ENCODE measurements at places on chromosomes 6 and 20.
A peak's percentile ranks its signal among the peaks of the same experiment; 100 is the strongest.

GRCh38 chr20:40634891-40635290 is 54.1 kb downstream of the MAFB start:
- DNase-seq: no peak

GRCh38 chr6:20335872-20336271 is 65.8 kb upstream of the E2F3 start:
- DNase-seq: no peak

DNA sequence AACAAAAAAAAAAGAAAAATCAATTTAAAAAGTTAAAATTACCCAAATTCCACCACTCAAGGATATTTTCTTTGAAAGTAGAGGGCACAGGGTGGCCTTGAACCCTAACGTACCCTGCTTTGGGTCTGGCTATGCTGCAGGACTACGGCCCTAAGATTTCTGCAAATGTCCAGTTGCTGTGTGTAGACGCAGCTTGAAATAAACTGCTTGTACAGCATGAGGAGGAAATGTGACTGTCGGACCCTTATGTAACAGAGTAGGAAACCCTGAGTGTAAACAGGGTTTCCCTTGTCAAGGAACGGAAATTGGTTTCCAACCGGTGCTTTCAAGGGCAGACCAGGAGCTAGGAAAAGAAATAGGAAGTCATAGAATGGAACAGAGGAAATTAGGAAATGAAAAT is 60.7 kb upstream of the SHLD1 start:
- no peak for DNase-seq

DNA sequence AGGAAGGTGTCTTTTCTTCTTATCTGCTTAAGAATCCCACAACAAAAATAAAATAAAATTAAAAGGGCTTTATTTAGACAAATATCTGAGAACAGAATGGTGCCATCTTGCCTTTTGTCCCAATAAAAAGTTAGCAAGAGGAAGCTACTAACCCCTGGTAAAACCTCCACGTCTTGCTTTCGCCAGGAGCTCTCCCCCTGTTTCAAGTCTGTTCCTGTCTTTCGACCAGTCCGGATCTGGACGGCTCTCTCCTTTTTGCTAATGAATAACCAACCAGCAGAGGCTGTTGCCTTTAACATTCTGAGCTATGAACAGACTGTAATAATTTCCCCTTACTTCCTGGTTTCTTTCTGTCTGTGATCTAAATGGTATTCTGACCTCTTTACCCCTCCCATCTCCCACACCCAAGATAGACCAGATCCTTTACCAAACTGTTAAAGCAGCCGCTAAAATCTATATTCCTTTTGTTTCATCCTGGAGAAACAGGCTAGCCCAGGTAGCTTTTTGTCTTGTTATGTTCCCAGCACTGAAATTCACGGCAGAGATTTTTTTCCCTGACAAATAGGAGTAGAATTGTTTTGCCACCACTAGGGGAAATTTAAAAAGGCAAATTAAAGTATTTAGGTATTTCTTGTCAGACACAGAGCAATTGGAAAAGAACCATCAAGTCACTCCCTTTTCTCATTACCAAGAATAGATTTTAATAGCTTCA is at the start of gene FRK:
FRK (minus strand) TSS at position 320 of the 712 bp plus-strand sequence. CDS start 580 bp downstream, outside the sequence.
- DNase-seq: peak; percentile 16

- DNase-seq: no peak
These were observed at the start of gene NFATC2 for GRCh38 chr20:51542571-51543421. NFATC2 (minus strand) TSS chr20:51542719; CDS start chr20:51542499, 220 bp downstream.

GRCh38 chr20:7714549-7714948 is 225.7 kb downstream of the HAO1 start:
- DNase-seq: no peak

- no peak for DNase-seq
These were observed 107.7 kb upstream of the FOXA2 start for GRCh38 chr20:22692119-22692475.

DNA sequence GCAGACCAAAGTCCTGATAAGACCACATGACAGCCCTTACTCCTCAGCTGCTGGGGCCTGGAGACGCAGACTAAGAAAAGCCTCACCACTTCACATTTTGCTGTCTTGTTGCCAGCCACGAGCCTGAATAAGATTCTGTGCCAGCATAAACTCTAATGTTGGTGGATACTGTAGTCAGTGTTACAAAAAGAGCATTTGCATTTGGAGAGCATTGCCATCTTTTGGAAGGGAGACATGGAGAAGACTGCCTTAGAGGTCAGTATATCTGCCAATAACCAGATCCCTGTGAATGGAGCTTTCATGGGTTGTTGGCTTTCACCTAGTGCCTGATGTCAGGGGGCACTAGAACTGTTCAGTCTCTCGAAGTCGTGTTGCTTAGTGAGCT is 315.2 kb downstream of the ZFAND3 start:
- DNase-seq: no peak

DNA sequence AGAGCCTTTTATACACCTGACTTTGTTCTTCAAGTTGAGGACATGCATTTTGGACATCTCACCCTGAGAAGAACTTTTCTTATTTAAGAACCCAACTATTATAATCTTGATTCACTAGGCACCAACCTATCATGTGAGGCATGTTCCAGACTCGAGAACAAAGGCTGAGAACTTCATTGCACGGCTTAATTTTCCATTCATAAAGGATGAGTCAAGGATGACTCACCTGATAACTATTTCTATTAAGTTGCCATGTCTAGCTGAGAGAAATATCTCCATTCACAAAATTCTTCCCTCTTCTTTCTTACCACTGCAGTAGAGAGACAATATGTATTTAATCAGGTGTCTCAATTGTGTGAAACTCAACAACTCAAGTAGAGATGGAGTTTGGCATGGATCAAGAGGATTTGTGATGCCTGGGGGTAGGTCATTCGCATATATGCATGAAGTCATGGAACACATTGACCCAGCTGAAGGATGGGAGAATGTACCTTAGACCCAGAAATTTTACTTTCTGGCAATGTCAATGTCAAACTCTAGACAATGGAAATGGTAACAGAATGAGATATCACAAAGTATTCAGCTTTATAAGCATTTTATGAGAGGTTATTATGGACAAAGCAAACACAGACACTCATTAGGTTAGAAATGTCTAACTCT is 208.7 kb upstream of the PRND start:
- peak; percentile 79 for DNase-seq

DNA sequence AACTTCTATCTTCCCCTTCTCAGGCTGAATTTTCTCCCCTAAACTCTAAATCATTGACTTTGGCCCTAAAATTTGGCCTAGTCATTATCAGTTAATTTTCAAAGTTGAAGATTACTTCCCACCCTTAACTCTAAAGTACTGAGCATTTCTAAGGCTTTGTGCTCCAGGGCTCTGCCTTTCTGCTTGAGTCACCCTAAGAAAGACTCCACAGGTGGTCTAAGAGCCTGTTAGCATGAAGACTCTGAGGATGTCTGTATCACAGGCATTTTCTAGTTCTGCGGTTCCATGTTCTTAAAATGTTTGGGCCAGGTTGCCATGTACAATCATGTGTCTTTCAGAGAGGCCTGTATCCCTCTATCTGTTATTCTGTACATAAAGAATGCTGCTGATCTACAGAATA is 808.1 kb upstream of the MANEA start:
- no peak for DNase-seq

- peak; percentile 52 for DNase-seq
These were observed 245.1 kb downstream of the FOXA2 start for GRCh38 chr20:22339091-22339881.

GRCh38 chr20:62248890-62249560 is 10.7 kb downstream of the OSBPL2 start:
- no peak for DNase-seq

DNA sequence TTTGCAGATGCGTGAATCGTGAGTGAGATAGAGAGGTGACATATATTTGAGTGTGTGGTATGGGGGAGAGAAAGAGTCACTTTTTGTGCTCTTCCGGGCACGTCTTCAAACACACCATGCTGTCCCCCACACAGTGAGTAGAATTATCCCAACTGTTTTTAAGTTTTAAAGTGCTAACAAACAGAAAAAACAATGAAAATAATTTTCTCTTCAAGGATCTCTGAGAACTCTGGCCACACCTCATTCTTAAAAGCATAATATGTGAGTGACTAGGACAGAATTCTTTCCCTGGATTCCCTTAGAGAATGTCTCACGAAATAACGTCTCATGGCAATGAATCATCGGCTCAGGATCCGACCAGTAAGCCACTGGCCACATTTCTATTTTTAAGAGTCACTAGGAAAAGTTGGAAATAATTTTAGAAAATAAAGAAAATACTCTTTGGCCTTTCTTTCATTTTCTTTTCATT is 235.7 kb upstream of the ZNF217 start:
- peak; percentile 85 for DNase-seq

- peak; percentile 12 for DNase-seq
These were observed 7.4 kb downstream of the FRMD1 start for GRCh38 chr6:168071620-168072019.

- peak; percentile 70 for DNase-seq
These were observed 149.7 kb upstream of the TNFAIP3 start for GRCh38 chr6:137717074-137718073.

- DNase-seq: no peak
These were observed 61.7 kb downstream of the E2F3 start for GRCh38 chr6:20463396-20463795.

DNA sequence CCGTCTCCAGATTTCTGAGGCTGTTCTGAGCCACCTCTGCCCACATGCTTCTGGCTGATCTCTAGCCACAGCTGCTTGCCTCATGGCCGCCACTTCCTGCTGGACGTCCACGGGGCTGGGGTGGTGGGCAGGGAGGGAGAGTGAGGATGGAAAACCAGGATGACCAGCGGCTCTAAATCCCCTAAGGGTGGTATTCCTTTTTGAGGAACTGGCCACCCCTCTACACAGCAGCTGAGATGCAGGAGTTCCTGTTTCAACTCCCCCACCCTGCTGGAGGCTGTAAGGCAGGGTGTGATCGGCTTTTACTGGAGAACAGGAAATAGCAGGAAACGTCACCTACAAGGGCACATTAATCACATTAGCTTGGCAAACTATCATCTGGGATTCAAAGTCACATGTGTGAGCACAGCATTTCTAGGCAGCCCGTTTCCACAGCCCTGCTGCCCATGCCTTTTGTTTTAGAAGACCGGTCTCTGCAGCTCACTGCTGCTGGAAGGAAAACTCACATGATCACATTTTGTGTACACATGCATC is 181.6 kb upstream of the ECI2 start:
- DNase-seq: peak; percentile 43

- peak; percentile 48 for DNase-seq
These were observed 312.3 kb downstream of the CDC5L start for GRCh38 chr6:44699851-44700250.

DNA sequence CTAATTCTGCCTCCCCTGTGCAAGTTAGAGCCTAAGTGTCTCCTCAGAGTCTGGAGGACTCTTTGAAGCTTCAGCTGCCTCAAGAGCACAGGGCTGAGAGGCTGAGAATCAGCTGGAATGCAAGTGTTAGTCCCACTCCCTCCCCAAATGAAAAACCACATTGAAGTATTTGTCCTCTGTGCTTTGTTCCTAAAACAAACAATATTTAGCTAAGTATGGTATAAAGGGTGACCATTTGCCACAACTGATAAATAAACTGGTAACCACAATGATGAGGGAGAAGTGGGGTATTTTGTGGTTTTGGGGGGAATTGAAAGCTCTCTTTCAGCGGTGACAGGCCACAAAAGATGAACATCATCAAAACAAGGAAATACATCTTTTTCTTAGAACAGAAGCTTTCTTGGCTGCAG is 91.7 kb upstream of the HDDC2 start:
- peak; percentile 46 for DNase-seq

DNA sequence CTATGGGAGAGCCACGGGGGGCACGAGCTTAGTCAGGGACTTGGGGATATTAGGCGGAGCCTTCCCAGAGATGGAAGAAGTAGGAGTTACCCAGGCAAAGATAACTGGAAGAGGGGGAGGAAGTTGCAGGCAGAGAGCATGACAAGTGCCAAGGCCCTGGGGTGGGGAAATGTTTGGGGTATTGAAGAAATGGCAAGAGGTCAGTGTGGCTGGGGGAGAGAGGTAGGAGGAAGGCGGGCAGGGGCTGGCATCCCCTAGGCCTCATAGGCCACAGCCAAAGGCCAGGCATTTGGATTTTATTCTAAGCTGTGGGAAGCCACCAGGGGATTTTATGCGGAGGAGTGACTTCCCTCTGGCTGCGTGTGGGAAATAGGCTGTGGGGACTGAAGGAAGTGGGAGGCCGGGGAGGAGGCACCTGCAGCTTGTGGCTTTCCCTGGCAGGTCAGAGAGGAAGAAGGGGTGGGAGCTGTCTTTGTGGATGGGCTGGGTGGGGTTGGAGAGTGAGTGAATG is 22.7 kb downstream of the SNAI1 start:
- DNase-seq: no peak

DNA sequence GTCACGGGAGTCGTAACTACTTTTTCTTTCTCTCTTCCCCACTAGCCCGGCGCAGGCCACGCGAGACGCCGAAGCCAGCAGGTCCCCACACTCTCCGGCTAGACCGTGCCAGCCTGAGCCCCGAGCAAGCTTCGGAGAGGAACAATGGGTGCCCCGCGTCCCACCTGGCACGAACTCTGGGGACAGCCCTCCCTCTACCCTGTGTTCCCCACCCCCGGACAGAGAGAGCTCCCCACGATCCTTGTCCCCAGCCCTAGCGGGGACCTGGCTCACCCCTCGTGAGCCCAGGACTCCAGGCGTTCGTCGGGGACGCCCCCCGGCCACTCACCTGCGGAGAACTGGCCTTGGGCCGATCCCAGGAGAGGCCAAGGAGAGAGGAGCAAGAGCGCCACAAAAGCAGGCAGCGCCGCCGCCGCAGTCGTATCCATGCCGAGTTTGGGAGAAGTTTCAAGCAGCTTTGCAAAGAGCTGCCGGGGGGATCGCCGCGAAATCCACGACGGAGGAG is 416 bp downstream of the PTPRK start:
- peak; percentile 47 for DNase-seq

- no peak for DNase-seq
These were observed 65.7 kb upstream of the EEF1A1 start for GRCh38 chr6:73586416-73586974.

DNA sequence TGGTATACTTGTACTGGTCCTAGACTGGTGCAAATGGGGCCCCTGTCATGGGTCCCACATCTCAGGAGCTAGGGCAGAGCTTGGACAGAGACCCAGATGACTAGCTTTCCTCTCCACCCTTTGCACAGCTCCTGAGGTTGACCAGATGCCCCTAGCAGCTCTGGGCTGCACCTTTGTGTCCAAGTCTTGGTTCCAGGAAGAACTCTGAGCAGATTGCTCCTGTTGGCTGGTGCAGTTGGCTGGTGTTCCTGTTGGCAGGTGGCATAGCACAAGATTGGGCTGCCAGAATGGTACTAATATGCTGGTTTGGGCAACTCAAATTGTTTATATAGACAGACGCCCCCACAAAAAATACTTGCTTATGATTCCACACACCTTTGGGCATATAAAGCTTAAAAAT is 89.4 kb upstream of the EZR start:
- DNase-seq: no peak

DNA sequence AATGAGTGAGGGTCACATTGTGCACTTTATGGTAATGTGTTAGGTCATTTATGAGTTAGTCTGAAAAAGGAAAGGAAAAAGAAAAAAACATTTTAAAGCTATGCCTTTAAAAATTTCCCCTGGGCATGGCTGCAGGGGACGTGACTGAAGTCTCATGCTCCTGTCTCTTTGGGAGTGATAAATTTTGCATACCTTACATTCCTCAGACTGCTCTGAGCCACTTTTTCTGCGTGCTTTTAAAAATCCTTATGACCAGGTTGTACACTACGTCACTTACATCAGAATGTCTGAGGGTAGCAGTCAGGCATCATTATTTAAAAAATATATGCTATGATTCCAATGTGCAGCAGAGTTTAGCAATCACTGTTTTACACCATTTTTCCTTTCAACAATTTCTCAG is 121.2 kb downstream of the RFPL4B start:
- peak; percentile 43 for DNase-seq
